Hepatocyte (in vitro differentiated cells): ENCODE measurements at places on chromosomes 4 and X. TPM values are rescaled to one million over a fixed set of nuclear protein-coding genes. Genes with fewer than 3 reads are reported as not detected.

The ATG4A gene
- 15.7 and 18.0 TPM in 2 replicates for total RNA-seq

The PRIMPOL gene
- 11.9 and 14.5 TPM in 2 replicates for total RNA-seq

- no peak for DNase-seq
- no peak overlapping the region for H3K4me3 ChIP-seq
- H3K36me3 ChIP-seq = no peaks in the 10 kb centered on the region
- no peaks in the 10 kb centered on the region for H3K27me3 ChIP-seq
- no peak overlapping the region for H3K27ac ChIP-seq
Measured at GRCh38 chrX:108993909-108994308, 257.5 kb upstream of the IRS4 start.

The CT83 gene
- total RNA-seq = not detected in 2 replicates
